T-helper 17 cell (primary cell): ENCODE measurements at places on chromosomes 2 and 18.

- no peak for DNase-seq
Observed at GRCh38 chr2:23616630-23617029, 231.7 kb downstream of the KLHL29 start.

DNA sequence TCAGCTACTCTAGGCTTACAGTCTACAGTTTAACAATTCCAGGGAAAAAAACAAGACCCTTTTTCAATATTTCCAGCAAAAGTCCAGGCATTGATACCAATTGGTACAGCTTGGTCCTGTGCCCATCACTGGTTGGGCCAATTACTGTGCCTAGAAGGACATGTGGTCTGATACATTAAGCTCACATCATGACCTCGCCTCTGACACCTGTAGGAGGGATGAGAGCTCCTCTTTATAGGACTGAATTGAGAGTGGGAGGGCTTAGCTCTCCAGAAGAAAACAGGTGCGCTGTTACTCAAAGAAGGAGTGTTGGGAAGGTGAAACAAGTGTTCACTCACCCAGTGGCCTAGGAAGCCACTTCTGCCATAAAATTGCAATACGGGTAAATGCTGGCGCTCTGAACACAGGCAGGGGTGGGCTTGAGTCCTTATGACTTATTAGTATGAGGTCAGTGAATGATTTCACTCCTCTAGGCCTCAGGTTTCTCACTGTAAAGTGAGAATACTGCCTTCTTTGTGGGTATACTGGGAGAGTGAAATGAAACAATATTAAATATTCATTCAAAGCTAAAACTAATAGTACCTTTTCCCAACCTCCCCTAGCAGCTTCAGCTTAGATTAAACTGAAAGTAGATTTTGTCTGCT is 49.7 kb downstream of the RABL2A start:
- DNase-seq = no peak

DNA sequence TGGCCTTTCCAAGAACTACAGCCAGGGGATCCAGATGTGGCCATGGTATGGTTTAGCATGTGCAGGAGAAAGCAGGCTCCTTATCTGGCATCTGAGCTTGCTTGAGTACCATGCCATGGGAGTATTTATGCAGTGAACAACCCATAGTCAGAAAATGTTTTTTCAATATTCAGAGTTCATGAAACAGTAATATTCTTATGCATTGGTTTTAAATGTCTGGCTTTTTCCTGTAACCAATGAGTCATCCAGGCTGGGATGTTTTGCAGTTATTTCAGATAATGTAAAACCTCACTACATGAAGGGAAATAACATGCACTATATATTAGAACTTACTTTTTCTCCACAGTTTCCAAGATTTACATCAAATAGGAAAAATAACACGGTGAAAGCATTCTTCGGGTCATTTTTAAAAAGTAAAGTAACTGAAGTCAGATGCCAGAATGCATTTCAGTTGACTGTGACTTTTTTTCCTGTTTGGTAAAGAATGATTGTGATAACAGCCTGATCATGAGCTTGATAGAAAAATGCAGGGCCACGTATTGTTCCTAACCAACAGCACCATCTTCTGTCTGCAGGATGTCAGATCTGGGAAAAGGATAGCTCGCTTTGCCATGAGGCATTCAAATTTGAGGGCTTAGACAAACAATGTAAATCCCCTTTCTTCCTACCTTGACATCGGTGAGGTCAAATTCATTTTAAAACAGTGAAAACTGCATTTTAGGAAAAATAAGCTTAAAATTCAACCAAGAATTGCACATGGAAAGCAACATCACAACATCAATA is 152.8 kb downstream of the DSC3 start:
- DNase-seq = no peak

DNA sequence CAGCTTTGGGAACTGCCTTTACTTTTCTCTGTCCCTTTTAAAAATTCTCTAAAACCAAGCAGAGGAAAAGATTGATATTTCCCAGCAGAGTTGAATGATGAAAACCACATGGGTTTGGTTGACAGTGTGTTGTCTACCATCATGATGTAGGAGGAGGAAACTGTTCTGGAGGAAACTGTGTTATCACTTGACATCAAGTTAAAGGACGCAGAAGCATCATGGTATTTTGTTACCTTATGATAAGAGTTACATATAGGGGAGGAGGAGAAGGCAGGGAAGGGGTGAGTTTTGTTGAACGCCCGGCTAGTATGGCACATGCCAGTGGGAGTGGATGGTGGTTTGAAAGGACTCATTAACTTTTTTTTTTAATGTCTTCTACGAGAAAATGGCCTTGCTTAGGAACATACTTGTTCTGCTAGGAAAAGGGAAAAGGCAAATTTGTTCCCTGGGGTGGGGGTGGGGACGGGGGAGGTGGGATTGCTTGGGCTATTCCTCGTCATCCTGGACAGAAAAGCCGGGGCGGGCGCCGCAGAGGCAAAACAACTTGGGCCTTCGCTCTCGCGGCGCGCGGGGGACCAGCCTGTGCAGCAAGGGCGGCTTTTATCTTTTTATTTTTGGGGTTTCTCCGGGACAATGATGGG is 766 bp downstream of the TMEM17 start:
- no peak for DNase-seq

- peak; percentile 22 for DNase-seq
Observed at GRCh38 chr18:5238371-5238976, 41.4 kb upstream of the AKAIN1 start.

DNA sequence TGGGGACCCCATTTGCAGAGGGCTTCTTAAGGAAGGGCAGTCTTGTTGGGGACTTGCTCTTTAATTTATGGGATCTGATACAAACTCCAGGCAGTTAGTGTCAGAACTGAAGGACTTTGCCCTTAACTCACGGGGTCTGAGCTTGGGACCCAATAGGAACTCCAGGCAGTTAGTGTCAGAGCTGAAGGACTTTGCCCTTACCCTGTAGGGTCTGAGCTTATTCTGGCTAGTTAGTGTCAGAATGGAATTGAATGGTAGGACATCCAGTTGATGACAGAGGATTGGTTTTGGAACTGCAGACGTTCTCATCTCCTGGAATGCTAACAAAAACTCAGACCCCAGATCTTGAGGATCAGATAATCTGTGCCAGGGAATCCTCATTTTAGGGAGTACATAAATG is 256.9 kb upstream of the COPS8 start:
- DNase-seq = no peak

GRCh38 chr18:24388957-24389356 is 8.7 kb downstream of the OSBPL1A start:
- DNase-seq = no peak

- DNase-seq = no peak
Observed at GRCh38 chr2:208711598-208711997, 305.0 kb downstream of the PTH2R start.

DNA sequence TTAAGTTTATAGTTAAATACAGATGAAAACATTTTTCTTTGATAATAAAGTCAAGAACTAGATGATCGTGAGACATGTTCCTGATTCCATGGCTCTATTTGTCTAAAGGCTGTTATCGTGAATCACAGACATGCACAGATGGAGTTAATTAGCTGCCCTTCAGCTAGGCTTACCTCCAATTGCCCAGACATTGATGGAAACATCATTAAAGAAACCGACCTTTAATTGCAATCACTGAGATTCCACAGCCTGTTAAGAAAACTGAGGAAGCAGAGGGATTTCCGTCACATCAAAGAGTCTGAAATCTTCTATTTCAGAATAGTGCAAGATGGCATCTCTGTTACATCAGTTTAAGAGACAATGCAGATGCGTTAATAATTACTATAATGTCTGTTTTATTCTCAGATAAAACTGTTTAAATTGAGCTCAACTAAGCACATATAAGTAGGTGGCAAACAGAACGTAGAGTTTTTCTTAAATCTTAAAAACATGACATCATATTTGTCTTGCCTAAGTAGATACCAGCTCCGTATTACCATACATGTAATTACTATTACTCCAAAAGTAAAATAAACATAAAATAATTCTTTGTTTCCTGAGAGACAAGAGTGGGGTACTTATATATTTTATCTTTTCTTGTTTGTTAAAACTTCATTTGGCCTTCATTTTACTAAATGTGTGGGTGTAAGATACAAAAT is 23.9 kb upstream of the CRACDL start:
- DNase-seq = no peak

GRCh38 chr2:42786561-42787345 is 5.6 kb downstream of the HAAO start:
- DNase-seq = no peak

DNA sequence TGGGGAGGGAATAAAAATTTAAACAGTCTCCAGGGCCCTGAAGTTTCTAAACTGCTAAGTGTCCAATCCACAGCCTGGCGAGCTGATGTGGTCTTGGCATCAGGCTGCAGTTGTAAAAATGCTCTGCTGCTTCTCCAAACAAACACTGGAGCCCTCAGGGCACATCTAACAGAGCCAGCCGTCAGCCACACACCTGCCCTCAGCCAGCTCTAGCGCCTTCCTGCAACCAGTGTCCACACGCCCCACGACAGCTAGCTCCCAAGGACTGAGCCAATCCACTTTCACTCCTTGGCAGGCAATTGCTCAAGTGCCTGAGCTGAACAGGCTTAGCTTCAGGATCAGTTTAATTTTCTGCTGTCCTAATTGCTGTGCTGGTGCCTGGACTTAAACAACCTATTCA is 446.4 kb upstream of the RAB12 start:
- DNase-seq = no peak

DNA sequence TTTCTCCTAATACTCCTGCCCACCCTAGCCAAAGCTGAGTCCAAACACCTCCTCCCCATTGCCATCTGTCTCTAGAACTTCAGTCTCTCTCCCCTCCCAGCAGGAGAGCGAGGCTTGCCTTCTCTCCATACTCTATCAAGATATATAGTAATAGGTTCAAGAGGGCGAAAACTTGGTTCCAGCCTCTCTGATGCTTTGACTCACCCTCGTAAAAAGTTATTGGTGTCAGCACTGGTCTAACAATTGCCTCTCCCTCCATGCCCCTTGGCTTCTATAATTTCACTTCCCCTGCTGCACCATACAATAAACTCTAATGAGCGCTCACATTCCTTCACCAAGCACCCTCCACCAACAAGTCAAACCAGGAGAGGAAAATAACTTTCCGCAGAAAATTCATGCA is 797.3 kb downstream of the BCL11A start:
- no peak for DNase-seq

DNA sequence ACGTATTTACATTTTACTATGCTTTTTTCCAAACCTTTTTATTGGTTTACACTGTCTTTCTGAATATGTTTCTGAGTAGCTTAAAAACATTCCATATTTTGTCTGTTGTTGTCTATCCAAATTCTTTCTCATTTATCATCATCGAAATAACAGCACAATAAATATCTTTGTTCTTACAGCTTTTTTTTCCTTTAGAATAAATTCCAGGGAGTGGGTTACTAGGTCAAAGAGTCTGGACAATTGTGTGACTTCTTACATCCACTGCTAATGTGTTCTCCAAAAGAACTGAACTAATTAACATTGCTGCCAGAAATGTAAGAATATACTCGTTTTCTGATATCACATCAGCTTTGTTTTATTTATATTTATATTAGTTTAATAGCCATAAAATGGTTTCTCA is 59.4 kb downstream of the ANKRD44 start:
- no peak for DNase-seq

DNA sequence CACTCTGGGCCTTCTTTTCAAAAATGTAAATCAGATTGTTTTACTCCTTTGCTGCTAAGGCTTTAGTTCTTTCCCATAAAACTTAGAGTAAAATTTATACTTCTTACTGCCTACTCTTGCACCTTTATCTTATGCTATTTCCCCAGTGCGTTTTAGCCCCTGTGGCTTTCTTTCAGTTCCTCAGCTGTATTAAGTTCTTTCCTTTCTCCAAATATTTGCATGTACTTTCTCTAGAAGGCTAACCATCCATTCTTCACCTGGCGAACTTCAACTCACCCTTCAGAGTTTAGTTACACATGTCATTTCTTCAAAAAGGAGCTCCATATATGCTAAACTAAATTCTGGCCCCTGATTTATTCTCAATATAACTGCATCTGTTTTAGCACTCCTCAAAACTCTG is 160.7 kb downstream of the FSHR start:
- no peak for DNase-seq

GRCh38 chr2:68044099-68044498 is 18.7 kb downstream of the C1D start:
- DNase-seq = no peak

DNA sequence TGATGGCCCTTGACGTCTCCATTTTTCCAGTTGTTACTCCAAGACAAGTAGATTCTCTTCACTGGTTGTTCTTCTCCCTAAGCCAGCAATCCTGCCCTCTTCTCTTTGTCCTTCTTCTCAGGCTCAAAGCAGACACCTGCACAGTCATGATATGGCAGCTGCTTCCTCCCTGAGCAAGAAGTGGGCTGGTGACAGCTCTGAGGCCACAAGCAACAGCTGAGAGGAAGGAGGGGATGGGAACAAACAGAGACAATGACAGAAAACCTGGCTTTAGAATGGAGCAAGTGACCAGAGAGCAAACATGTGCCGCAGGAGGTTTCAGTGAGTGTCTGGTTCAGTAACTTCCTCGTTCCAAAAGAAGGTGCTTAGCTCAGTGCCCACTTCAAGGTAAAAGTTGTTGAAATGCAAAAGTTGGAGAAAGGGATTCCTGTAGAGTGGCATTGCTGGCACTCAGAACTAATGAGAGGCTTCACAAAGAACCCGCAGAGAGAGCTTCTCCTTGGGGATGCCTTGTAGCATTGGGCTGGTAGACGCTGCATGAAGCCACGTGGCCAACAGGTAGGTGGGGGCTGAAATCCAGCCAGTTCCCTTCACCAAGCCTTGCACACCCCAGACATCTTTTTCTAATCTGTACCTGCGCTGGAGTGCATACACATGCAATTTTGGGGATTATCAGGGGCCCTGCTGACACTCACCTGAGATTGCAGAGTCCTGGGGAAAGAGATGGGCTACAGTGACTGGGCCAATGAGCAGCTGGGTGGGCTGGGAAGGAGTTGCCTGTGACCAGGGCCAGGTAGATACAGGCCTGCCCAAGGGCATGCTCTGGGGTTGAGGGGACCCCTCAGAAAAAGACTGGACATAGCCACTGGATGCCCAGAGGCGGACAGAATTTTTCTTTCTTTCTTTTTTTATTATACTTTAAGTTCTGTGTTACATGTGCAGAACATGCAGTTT is 153.3 kb upstream of the RAB12 start:
- no peak for DNase-seq

DNA sequence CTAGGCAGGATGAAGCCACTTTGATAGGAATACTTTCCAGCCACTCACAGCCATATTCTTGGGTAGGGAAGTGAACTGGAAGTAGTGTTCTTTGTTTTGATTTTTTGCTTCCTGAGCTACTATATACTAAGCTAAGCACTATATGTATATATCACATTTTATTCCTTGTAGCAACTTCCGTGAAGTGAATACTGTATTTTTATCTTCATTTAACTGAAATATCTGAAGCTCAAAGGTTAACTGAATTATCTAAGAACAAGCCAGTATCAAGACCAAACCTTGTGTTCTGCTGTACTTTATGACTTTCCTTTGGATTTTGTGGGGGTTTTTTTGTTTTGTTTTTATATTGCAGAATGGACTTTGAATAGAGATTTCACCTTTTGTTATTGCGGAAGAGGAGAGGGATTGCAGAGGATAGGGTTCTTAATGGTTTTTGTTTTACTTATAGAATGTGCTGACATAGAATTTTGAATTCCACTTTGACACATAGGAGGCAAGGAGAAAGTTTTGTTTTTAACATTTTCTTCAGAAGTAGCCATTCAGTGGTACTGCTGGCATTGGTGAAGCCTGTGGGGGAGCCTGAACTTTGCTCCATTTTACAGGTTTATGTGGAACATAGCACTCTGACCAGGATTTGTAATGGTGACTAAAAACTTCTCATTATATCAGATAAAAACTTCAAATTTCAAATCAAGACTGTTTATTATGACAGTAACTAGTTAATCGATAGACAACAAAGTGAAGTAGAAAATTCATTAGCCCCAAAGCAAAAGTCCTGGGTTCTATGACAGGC is 24.1 kb upstream of the RNF138 start:
- DNase-seq = no peak
